ENCODE measurements at places on chromosomes 4 and X.

- no peak for DNase-seq
These were observed 34.1 kb downstream of the MOB1B start for GRCh38 chr4:70936200-70936787.

GRCh38 chr4:2574863-2575262 lies 38.4 kb downstream of the FAM193A start:
- no peak for DNase-seq

DNA sequence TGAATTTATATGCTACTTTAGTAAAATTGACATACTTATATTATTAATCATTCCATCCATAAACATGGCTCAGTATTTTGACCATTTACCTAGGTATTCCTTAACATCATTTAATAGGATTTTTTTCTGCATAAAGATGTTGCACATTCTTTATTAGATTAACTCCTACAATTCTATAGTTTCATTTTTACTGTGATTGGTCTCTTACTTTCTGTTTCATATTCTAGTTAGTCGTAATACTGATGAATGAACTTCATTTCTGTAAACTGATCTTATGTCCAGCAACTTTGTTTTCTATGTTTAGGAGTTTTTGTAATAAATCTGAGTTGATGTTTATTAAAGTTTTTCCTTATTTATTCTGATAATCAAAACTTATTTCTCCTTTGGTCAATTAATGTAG lies 278.2 kb upstream of the CXXC4 start:
- no peak for DNase-seq

DNA sequence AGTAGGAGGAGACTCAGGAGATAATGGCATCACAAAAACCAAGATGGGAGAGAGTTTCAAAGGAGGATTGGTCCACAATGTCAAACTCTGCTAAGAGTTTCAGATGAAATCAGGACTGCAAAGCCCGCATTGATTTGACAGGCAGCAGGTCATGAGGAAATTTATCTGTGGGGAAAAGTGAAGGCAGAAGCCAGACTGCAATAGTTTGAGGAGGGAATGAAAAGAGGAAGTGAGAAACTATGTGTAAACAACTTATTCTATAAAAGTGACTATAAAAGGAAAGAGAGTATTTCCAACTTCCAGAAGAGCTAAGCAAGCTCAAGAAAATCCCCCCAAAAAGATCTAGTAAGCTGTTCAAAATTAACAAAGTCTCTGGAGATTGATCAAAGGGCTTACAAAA lies 66.3 kb upstream of the DGKK start:
- DNase-seq, result no peak

GRCh38 chr4:79292008-79292407 lies 33.9 kb downstream of the NAA11 start:
- DNase-seq, result no peak

DNA sequence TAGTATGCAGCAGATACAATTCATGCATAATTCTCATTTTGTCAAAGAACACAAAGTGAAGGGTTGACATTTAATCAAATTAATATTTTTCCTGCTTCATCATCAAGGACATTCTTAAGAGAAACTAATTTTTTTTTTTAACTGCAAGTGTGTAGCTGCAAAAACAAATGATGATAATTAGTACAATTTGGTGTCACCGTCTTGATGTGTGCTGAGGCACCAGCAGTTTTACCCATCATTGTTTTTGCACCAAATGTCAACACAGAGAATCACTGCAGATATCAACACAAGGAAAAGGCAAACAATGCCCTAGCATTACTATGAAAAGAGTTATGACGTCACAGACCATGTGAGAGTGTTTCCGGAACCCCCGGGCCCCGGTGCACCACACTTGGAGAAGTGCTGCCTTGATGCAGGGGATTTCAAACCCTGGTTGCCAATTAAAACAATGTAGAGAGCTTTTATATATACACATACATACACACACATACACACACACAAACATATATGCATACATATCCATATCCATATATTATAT lies 55.9 kb downstream of the AGA start:
- DNase-seq, result no peak

GRCh38 chrX:30943984-30944383 lies 54.9 kb upstream of the TAB3 start:
- DNase-seq, result no peak

GRCh38 chrX:100643956-100644860 lies at the start of gene SRPX2:
Gene SRPX2 (plus strand): TSS chrX:100644199. CDS start chrX:100646323, 2,124 bp downstream.
- no peak for DNase-seq

GRCh38 chr4:169051761-169052593 lies 41.9 kb upstream of the CBR4 start:
- no peak for DNase-seq

GRCh38 chr4:79652232-79652631 lies 244.2 kb upstream of the GK2 start:
- DNase-seq, result no peak

DNA sequence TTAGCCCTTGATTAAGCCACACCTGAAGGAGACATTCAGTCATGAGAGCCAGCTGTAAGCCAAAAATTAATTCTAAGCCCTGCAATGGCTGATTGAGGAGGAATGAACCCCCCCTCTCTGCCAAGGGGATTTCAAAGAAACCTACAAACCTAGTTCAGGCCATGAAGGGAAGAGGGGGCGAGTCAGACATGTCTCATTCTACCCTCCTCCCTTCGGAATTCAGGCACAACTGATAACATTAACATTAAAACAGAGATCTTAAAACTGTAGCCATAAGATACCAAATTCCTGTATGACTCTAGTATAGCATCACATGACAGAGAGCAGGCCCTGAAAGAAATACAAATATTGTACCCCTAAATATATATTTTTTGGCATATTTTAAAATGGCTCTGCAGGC lies 40.4 kb upstream of the AFAP1 start:
- DNase-seq, result no peak

GRCh38 chrX:44705817-44706551 lies 137.8 kb upstream of the DUSP21 start:
- DNase-seq, result no peak

DNA sequence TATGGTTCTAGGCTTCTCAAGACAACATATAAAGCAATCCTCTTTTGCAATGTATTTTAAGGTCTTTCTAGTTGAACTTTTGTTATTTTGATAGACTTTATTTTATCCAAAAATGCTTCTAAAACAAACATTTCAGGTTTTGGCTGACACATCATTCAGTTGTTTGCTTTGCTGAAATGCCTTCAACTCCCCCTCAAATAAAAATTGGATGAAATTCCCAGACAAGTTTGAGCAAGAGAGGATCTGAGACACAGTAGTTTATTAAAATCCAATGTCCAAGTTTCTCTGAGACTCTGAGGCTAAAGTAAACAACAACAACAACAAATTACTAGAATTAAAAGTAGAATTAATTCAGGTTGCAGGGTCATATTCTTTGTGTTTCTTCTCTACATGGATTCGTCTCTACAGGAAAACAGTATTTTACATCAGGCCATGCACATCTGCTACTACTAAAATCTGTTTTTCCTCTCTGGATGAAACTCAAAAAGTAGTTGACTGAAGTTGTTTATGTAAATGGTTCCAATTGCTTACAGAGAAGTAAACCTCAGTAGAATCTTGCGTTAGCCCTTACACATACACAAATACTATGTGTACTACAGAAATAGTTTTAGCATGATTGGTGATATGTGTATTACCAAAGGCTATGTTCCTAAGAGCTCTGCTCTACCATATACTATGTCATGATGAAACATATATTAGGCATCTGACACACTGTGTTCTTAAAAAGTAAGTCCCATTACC lies 64.9 kb downstream of the PRSS12 start:
- no peak for DNase-seq

GRCh38 chr4:139469216-139469615 lies 15.3 kb downstream of the RAB33B start:
- no peak for DNase-seq

- no peak for DNase-seq
These were observed 62.1 kb upstream of the S100G start for GRCh38 chrX:16587836-16588235.

DNA sequence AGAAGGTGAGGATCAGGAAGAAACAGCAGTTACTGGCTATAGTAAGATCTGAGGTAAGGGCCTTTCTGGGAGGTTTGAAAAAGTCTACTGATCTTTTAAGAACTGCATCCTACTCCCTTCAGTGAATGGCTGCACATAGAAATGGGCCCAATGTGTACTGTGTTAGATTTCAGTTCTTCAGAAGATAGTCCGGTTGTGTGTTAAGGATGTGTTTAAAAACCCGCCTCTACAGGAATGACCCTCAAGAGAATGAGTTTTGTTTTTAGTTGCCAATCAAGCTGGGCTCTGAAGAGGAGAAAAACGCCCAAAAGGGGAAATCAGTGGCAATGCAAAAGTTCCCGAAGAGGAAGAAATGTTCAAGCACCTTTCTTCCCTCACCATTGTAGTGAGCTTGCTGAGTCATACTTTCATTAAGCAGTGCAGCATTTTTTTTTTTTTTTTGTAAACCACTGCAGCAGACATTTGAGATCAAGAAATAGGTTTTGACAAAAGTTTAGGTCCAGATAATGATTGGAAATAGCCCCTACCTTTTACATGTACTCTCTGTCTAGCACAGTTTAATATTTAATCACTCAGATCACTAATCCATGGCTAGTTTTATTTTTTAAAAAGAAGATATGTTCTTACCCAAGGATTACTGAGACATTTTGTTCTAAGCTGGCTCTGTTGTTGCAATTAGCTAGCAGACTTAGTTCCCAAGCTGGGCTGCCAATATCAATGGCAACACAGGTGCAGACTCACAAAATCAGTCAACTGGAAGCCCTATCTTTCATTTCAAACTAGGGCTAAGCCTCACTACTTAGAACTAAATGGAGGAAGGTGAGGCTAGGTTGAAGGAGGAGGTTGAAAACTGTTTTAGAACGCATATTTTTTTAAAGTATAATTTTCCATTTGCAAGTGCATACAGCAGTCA lies 7.0 kb upstream of the TRPC5OS start:
- DNase-seq, result no peak

DNA sequence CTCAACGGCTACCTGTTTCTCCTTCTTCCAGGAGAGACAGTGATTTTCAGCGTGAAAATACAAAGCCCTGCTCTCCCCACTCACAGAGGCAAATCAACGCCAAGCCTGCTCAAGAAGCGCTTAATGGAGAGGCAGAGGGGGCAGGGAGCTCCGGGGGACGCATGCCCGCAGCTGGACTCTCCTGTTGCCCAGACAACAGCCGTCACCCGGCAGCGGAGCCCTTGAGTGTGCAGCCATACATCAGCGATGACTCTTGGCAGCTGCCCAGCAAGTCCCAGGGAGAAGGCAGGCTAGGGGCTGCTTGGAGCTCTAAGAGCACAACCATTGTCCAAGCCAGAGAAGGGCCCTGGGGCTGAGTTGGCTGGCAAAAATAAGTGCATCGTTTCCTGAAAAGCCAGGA lies 71.0 kb upstream of the AFAP1 start:
- DNase-seq, result no peak

GRCh38 chrX:84865113-84865512 lies 138.6 kb upstream of the APOOL start:
- no peak for DNase-seq

- no peak for DNase-seq
These were observed 238.6 kb downstream of the TRIML1 start for GRCh38 chr4:188377816-188378215.

DNA sequence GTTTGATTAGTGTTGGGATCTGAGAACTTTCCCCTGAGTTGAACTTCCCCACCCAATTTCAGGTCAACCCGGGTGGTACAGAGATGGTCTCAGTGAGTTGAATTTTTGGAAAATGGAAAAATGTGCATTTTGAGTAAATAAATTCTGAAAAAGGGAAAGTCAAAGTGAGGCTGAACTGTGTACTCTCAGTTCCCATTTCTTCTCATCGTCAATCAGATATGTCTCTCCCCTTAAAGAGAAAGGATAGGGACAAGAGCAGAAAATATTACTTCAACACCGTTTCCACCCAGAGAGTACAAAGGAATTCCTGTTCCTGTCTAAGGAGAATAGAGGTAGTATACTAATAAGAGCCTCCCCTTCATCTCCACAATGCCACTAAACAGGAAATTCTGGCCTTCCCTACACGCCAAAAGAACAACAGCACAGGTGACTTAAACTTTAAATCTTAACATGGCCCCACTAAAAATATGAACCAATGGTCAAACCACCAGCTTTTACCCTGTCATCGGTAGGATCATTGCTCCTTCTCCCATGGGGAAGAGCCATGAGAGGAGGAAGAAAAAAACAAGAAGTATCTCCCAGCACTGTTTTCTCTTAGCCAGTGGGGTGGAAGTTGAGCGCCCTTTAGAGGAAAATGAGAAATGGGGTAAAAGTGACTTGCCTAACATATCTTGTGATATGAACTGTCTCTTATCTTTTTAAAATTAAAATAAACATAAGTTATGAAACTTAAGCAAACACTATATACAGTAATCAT lies 30.3 kb downstream of the BMP3 start:
- no peak for DNase-seq

GRCh38 chrX:38987198-38987651 lies 186.0 kb downstream of the MID1IP1 start:
- DNase-seq, result no peak

DNA sequence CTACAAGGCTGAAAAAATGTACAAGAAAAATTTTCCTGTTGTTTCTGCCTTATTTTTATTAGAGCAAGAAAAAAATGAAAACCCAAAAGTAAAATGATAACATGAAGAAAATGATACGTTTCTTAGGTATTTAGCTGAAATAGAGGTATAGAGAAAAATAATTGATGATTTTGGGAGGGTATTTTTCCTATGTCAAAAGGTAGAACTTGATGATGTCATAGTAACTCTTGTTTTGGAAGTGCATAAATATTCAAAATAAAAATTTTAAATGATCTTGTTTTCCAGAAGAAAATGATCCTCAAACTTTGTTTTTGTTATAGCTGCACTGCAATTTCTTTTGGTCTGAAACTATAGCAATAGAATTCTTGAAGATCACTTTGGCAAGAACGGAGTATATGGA lies 608.8 kb upstream of the BOD1L1 start:
- no peak for DNase-seq

GRCh38 chr4:156303708-156304107 lies 350.0 kb upstream of the CTSO start:
- no peak for DNase-seq

GRCh38 chrX:43718081-43718480 lies 62.0 kb downstream of the MAOA start:
- no peak for DNase-seq

DNA sequence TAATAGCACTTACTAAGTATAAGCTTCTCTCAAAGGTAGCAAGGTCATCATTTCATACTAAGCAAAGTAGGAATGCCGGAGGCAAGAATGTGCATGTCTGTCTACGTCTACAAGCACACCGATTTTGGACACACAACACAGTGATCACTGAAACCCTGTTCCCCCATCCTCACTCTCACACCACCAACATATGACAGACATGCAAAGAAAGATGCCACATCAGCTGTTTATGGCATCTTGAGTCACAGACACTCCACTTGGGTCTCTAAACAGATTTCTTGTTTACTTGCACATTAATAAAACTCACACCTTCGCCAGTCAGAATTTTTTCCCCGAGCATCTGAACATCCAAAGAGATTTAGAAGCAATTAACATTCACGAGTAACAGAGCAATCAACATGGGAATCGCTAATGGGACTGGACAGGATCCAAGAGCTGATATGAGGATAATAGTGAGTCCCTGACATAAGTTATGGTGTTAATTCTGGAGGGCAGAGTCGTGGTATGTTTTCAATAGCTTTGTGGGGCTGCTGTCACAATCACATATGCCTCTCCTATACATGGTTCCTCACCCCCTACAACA lies 324.1 kb downstream of the DHX15 start:
- DNase-seq, result no peak
